Activated CD4-positive, alpha-beta T cell treated with anti-CD3 and anti-CD28 coated beads, Interleukin-2, amount 50 U/mL, for 24 hours (primary cell): ENCODE measurements at places on chromosomes 2 and 18.

- DNase-seq, result no peak
These were observed 109.4 kb downstream of the KCTD1 start for GRCh38 chr18:26438980-26439379.

DNA sequence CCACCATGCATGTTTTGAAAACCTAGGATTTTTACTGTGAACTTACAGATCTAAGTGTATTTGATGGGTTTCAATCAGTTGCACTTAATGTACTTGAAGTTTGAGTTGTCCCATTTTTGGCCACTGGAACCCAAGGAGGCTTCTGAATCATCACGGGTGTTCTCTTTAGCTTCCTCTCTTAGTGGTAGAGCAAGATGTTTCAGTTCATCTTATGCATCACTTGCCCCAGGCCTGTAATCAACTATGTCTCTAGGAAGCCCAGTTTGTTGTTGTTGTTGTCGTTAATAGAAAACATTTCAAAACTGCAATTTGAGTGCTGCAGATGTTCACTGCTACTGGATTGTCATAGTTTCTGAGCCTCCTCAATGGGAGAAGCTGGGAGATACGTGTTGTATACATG lies 97.0 kb downstream of the FHOD3 start:
- no peak for DNase-seq

- no peak for DNase-seq
These were observed 274.2 kb downstream of the DYSF start for GRCh38 chr2:71727562-71727961.

DNA sequence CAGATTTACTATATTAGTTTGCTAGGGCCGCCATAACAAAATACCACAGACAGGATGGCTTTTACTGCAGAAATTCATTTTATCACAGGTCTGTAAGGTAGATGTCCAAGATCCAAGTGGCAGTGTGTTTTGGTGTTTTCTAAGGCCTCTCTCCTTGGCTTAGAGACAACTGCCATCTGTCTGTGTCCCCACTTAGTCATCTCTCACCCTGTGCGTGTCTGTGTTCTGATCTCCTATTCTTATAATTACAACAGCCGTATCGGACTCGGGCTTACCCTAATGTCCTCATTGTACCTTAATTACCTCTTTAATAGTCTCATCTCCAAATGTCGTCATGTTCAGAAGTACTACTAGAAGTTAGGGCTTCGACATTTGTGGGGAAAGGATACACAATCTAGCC lies 362.3 kb upstream of the CDH19 start:
- no peak for DNase-seq

DNA sequence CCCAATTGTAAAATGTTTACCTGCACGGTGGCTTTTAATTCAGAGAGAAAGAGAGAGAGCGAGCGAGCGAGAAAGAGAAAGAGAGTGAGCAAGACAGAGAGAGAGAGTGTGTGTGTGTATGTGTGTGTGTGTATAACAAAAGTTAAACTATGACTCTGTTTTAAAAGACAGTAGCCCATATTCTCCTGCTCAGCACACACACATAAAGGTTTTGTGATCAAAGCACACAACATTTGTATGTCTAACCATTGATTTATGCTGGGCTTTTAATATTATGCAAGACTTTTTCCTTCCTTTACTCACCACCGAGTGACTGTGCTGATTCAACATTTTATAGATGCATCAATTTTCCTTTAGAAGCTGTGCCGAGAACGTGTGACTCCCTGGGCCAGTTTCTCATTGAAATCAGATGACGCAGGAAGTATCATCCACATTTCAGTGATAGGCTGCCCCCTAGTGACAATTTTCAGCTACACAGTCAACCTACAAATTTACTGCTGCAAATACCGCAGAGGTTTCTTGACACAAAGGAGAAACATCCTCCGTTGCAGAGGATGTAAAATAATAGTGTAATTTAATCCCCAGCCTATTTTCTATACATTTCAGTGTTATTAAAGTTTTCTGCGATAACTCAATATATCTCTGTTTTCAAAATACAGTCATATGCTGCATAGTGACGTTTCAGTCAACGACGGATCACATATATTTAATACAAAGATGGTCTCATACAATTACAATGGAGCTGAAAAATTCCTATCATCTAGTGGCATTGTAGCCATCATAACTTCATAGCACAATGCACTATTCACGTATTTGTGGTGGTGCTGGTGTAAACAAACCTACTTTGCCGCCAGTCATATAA lies 165.9 kb upstream of the TANK start:
- DNase-seq, result peak; percentile 80

DNA sequence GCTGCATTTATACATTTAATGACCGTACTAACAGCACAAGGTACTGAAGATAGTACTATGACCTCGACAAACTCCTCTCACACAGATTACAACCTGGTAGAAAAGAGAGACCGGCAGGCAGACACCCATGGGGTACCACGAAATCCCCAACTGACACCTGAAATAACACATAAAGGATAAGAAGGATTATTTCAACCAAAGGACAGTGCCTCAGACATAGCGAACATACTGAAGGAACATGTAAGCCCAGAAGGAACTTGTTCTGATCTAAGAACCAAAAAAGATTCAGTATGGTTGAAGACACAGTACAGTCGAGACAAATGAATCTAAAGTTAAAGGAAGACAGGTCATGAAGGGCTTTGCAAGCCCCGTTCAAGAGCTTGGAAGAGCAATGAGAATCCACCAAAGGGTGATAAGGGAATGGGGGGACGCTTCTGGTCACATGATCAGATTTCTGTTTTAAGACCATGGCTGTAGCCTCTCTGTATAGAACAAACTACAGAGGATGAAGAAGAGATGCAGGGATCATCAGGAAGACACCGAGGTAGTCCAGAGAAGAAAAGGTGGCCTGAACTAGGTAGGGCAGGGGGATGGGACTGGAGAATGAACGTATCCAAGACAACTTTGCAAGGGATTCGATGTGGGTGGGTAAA lies 902 bp downstream of the MCFD2 start:
- DNase-seq, result no peak

DNA sequence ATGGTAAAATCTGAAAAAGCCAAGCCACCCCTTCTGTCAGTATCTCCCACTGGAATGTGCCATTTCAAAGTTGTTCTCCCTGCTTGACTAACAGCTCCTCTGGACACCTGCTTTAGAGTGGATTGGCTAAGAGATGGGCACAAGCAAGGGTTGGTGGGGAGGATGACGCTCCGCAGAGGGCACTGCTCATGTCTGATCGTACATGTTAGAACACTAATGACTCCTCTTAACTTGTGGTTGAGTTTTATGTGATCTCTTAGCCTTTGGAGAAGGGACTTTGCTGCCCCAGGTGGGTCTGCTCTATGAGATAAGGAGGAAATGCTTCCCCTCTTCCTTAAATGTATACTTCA lies 8.2 kb upstream of the KIAA2012 start:
- DNase-seq, result no peak

GRCh38 chr2:36512705-36513104 lies 85.3 kb downstream of the FEZ2 start:
- DNase-seq, result no peak

DNA sequence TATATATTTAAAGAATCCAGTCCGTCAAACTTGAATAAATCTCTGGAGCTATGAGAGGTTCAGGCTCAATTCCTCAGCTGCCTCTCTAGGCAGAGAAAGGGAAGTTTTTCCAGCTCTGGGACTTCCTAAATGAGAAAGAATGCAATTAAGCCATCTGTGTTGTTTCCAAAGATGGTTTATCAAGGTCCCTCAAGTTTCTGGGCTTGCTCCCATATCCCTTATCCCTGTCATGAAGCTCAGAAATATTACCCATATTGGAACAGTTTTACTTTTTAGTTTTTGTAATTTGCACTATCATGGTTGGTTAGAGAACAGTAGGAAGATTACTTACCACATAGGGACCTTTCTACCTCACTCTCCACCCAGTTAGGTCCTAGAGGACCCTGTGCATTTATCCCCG lies 1.4 kb downstream of the CNTNAP5 start:
- DNase-seq, result no peak

- DNase-seq, result peak; percentile 21
These were observed at the start of gene PER2 for GRCh38 chr2:238287737-238288649. Gene PER2 (minus strand): TSS chr2:238288610. CDS start chr2:238277936, 10,674 bp downstream.

GRCh38 chr2:183543222-183543621 lies 419.0 kb downstream of the NUP35 start:
- DNase-seq, result no peak

- DNase-seq, result no peak
These were observed 142.0 kb upstream of the APCDD1 start for GRCh38 chr18:10312326-10313015.

GRCh38 chr2:187124529-187124928 lies 275.6 kb upstream of the ZSWIM2 start:
- no peak for DNase-seq

DNA sequence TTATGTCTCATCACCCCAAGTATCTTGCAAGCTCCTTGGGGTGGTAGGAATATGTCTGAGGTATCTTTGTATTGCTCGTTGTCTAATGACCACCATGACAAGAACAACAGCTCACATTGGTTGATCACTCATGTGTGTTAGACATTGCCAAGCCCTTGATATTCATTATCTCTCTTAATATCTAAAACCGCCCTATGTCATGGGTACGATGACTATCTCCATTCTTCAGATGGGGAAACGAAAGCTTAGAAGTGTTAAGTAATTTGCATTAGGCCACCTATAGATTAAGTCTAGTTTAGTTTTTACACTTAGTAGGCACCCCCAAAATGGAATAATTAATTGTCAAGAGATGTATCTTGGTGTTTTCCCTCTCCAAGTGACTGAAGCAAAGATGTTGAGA lies 57.0 kb downstream of the ICOS start:
- DNase-seq, result no peak

DNA sequence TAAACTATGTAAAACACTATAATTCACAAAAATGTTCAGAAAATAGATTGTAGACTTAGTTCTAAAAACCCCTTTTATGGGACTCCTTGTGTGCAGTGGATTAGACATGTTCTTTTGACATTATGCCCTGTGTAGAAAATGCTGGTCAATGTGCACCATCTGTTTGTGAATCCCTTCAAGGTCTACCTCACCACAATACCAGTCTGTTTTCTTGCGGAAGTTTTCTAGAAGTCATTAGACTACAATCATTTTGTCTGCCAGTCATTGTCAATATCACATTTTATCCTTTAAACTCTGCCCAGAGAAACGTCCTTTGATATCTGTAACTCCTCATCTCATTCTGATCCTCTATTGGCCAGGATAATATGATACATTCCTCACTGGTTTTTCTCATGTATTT lies 7.8 kb downstream of the ITGA4 start:
- DNase-seq, result no peak

DNA sequence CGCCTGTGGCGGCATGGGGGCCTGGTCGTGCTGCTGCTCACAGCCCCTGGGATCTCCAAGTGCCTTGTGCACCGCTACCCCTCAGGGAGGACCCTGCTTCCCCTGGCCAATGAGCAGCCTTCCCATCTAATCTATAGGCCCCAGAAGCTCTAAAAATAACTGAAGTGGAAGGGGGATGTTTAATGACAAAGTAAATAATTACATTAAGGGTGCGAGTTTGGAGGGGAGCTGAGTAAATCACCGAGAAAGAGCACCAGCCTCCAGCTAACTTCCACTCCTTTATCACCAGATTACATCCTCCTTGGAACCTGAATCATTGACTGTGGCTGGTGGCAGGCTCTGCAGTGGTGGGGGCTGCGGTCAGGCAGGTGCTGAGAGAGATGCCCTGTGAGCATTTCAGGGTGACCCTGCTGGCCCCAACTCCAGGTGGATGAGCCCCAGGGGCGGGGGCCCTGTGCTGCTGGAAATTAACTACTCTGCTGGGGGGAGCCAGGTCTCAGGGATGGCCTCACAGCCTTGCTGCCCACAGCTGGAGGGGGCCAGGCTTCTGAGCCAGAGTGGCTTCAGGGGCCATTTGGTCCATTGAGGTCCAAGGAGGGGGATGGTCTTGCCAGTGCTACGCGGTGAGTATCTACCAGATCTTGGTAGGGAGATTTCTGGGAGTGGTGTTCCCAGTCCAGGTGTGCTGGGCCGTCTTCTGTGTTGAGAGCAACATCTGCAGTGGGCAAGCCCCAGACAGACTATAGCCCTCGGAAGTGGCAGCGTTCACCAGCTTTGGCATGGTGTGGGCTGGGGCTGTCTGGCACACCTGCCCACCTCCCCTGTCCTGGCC lies 74.2 kb downstream of the GLI2 start:
- no peak for DNase-seq

GRCh38 chr2:173213181-173213580 lies 137.5 kb downstream of the MAP3K20 start:
- DNase-seq, result no peak

- DNase-seq, result no peak
These were observed 8.8 kb upstream of the POLI start for GRCh38 chr18:54260396-54261072.

DNA sequence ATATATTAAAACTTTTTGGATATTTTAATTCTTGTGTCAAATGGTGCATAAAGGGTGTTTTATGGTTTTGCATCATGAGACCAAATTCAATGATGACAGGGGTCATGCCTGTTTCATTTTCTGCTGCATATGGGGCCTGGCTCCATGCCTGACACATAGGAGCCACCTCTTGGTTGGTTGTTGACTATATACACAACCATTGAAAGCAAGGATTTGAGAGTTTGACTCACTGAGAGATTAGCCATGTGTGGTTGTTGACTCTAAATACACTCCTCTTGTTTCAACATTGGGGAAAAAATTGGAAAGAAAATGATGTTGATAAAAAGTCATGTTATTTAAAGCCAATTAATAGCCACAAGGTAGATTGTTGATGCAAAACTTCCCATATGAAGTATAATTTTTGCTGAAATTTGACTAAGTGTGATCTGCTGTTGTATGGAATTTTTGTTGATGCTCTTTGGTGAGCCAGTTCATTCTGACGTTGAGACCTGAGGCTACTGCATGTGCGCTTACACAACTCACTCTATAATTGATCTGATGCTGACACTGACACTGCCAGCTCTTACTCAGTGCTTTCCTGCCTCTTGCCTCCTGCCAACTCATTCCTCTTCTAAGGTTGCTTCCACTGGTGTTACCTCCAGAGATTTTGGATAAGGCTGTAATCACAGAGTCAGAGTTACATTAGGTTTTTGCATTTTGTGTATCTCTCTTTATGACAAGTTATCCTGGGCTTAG lies 446.2 kb upstream of the SLC14A2 start:
- no peak for DNase-seq

DNA sequence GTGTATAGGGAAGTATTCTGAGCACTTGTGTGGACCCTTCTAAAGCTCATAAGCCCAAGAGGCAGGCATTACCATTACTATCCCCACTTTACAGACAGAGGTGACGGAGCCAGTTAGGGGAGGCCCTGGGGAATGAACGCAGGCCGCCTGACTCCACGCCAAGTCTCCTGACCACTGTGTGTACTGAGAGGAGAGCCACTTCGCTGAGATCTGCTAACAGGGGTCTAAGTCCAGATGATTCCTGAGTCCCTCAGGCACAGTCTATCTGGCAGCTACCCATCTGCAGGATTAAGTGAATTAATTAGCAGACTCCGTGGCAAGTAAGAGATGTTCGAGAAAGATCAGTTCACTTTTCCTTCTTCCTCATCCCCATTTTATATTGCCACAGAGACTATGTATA lies 13.7 kb downstream of the CYB5A start:
- DNase-seq, result no peak
